ENCODE measurements at places on chromosomes 3 and 15. TPM values are rescaled to one million over a fixed set of nuclear protein-coding genes. Genes with fewer than 3 reads are reported as not detected.

TIPIN gene
- total RNA-seq, result 24.7 TPM

DNA sequence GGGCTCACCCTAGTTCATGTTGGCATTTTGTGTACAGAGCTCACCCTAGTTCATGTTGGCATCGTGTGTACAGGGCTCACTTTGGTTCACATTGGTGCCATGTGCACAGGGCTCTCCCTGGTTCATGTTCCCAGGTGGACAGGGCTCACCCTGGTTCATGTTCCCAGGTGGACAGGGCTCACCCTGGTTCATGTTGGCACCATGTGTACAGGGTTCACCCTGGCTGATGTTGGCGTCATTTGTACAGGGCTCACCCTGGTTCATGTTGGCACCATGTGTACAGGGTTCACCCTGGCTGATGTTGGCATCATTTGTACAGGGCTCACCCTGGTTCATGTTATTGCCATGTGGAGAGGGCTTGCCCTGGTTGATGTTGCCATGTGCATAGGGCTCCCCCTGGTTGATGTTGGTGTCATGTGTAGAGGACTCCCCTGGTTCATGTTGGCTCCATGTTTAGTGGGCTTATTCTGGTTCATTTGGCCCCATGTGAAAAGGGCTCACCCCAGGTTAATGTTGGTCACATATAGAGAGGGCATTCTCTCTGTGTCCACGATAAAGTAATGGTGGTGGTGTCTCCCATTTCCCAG, 31.7 kb upstream of the NR2C2 start:
- no peak for DNase-seq
- no peaks in the 10 kb centered on the region for H3K36me3 ChIP-seq

HACD2 gene
- total RNA-seq, result 29.8 TPM

SLC22A13 gene
- total RNA-seq, result 0.54 TPM

DNA sequence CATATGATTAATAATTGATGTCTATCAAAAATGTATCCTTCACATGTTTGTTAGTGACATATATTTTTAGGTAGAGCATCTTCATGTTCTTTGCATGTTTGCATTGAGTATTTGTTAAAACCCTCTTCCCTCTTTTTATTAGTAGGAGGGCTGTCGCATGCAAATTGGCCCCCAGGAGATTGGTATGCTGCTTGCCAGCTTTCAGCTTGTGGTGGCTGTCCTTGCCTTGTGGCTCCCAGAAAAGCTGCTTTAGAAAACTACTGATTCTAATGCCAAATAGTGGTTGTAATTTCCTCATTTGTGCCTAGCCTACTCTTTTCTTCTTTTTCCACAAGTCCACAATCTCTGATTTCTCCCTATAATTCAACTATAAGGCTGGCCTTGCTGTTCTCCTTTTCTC, 886.8 kb downstream of the VGLL3 start:
- no peak overlapping the region for H3K27ac ChIP-seq
- 0 out of 2 replicates have a peak, but pooled peaks cover 2% of the 10 kb centered on the region for H3K36me3 ChIP-seq
- DNase-seq, result no peak
- no peaks in the 10 kb centered on the region for H3K4me1 ChIP-seq

DNA sequence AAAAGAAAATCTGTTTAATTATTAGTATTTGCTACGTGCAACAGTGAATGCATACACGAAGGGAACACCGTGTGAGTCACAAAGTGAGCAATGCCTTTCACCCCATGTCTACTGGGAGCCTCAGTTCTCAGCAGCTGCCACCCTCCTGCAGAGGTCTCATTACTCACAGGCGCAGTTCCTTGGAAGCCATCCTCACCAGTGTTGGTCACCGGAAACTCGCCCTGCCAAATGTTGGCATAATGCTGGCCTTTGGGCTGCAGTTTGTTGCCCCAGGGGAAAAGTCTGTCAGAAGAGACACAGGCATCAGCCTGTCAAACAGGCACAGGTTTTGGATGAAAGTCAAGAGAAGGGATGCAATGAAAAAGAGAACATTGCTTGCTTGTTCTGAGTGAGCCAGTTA, 50.1 kb downstream of the SUMF1 start:
- DNase-seq, result no peak
- H3K27ac ChIP-seq, result no peak overlapping the region
- no peaks in the 10 kb centered on the region for H3K36me3 ChIP-seq
- no peak overlapping the region for H3K4me3 ChIP-seq
- H3K27me3 ChIP-seq, result no peaks in the 10 kb centered on the region
- no peaks in the 10 kb centered on the region for H3K4me1 ChIP-seq
